ENCODE measurements at places on chromosomes 5 and 9. TPM values are rescaled to one million over a fixed set of nuclear protein-coding genes. Genes with fewer than 3 reads are reported as not detected.

Gene LECT2
- not detected for polyA plus RNA-seq

- DNase-seq, result no peak
Observed at GRCh38 chr5:37938076-37938852, 98.4 kb upstream of the GDNF start.

DNA sequence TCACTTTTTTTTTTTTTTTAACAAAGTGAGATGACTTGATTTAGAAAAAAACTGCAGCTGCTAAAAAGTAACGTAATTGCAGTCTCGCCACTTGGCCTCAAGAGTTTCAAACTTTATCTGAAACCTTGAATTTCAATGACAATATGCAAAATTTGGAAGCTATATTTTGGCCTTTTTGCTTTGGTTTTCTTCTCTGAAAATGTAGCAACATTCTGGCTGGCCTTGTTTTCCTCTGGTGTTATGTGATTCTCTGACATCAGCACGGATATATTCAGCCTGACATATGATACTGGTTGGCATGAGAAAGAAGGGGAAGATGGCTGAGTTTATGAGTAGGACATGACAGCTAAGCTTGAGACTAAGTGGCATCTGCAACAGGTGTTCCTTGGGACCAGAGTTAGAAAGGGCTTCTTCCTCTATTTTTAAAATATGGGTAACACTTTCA lies 136.5 kb downstream of the MEF2C start:
- DNase-seq, result no peak

DNA sequence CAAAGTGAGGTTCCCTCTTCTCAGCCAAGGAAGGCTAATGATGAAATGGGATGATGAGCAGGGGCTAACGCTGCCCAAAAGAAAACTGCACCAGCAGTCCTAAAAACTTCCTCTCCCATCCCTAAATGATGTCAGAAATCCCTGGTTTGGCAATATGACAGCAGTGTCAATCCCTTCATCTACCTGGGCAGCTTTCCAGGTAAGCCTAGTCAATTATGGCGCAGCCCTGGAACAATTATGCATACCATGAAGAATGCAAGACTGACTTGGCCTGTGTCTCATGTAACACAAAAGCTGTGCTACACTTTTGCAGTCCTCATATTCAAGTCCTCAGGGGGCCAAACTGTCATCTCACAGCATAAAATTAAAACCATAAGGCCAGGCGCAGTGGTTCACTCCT lies 7.0 kb downstream of the DMGDH start:
- no peak for DNase-seq

GRCh38 chr9:106621313-106622163 lies 241.4 kb upstream of the ZNF462 start:
- no peak for DNase-seq

DNA sequence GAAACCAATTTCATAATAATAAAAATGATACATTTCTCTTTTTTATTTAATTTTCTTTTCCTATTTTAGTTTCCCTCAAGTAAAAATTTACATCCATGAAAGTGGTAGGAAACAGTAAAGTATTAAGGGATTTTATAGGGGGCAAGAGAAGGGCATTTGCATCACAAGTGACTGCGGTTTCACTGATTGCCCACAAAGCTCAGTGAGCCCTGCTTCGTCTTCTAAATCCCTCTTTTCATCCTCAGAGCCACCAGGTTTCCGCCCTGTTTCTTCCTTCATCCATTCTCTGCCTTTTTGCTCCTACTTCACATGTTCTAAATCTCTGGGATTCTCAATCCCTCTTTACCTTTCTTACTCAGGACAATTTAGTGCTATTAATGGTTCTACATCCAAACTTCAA lies 491.4 kb downstream of the LRRC70 start:
- DNase-seq, result no peak

- DNase-seq, result no peak
Observed at GRCh38 chr5:67038817-67039603, 157.6 kb downstream of the CD180 start.

DNA sequence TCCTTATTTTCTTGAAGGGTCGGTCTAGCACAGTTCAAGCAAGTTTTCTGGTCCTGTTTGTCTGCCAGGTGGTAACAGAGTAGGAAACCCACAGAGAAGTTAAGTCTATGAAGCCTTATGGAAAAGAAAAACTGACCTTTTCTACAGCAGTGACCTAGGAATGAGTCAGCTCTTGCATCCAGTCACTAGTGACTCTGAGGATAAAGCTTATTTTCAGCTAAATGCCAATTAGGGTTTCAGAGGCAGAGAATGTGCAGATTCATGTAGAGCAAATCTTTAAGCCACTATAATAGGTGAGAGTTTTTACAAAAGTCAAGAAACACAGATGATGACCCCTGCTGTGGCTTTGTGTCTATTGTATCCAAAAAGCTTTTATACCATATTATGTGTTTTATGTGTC lies 100.7 kb downstream of the CWC27 start:
- no peak for DNase-seq

Gene HAVCR2
- polyA plus RNA-seq, result 1.4 TPM

- no peak for DNase-seq
Observed at GRCh38 chr5:33223563-33224284, 217.0 kb upstream of the TARS1 start.

Gene HMGCR
- 1.9 TPM for polyA plus RNA-seq

- no peak for DNase-seq
Observed at GRCh38 chr5:89276566-89277305, 393.8 kb upstream of the MEF2C start.

Gene PCDHGA8
- 3.7 TPM for polyA plus RNA-seq

Gene CDKN2B-AS1
- polyA plus RNA-seq, result not detected

Gene FAT2
- not detected for polyA plus RNA-seq

GRCh38 chr5:143432658-143433239 lies 29.3 kb upstream of the NR3C1 start:
- no peak for DNase-seq

Gene BHMT2
- 1.2 TPM for polyA plus RNA-seq

Gene POC5
- polyA plus RNA-seq, result 5.0 TPM

DNA sequence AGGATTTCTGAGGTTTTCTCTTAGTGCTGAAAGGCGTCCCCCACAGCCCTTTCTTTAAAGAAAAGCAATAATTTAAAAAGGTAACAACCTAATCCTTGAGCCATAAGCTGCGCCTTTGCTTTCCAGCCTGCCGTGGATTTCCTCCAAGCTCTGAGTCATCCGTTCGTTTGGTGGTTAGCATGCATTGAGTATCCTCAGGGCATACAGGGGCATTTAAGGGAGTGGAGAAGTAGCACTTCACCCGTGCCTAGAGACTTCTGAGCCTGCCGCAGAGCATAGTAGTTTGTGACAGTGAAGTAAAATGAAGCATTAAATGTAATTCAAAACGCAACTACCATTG lies 892 bp upstream of the TNC start:
- DNase-seq, result peak; percentile 21

DNA sequence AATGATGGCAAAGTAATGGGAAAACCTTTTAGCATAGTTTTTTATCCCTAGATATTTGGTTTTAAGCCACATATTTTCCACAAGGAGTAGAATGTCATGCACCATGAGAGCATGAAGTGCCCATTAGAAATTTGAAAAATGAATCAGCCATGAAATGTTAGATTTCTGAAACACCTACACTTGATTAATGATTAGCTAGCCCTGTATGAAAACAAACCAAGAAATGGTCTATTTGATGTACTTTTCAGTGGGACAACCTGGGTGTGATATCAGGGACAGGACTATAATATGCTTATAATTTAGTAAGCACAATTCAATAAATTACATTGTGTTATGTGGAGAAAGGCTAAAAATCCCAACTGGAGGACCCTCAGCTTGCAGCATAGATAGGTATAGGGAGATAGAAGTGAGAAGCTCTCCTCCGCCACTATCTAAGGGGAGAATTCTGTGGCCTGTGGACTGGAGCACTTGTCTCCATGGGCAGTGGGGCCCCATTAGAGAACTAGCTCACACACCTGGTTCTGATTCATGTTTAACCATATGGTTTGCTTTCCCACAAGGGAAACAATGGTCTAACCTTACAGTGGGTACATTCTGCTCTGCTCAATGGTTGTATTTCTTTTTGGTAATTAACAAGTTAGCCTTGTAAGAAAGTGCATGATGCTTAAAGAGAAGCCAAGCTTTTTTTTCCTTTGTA lies 35.2 kb downstream of the NUP214 start:
- no peak for DNase-seq

DNA sequence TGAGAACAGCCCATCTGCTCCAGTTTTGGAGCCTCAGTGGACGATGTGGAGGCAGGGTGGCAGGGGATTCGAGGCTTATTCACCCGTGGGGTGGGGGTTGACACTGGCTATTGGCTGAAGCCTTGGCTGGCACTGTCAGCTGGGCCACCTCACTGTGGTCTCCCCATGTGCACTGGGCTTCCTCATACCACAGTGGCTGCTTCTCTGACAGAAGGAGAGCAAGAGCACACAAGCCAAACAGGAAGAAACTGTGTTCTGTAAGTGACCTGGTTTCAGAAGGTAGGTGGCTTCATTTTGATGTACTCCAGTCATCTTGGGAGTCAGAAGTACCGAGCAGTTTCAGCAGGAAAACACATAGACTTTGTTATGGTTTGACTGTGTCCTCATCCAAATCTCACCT lies 24.7 kb upstream of the CTNND2 start:
- DNase-seq, result no peak
